ENCODE measurements at places on chromosomes 12 and 14. TPM values are rescaled to one million over a fixed set of nuclear protein-coding genes. Genes with fewer than 3 reads are reported as not detected.

Gene IRF2BPL
- 24.7 TPM for total RNA-seq

DNA sequence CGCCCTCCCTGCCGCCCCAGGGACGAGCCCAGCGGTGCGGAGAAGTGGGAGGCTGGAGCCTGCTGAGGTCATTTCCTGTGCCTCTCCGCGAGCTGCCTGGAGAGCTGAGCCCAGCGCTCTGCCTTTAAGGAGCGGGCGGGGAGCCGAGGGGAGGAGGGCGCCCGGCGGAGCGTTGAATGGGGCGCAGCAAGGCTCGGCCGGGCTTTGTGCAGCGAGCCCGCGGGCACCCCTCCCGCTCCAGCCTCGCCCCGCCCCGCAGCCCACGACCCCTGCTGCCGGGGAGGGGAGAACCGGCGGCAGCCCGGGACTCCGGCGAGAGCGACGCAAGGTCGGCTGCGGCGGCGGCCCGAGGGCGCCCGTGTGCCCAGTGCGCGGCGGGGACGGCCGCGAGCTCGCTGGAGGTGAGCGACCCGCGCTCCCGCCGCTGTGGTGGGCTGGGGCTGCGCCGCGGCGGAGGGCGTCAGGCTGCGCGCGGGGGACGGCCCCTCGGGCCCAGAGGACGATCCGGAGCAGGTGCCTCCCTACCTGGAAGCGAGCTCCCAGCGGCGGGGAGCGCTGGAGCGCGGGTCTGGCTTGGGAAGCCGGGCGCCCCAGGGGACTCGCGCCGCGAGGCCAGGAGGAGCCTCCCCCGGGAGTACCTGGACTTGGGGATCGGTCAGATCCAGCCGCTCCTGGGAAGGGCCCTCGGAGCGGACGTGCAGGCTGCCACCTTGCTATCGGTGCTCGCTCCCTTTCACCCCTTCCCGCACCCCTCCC is at the start of gene PLEKHH1:
Gene PLEKHH1, plus strand, starts transcription at position 293 of the 756 bp plus-strand sequence. CDS start 8,578 bp downstream, outside the sequence.
- peak within 1 kb of the TSS; percentile 87 for H3K4me3 ChIP-seq
- H3K36me3 ChIP-seq = no peaks in the 10 kb centered on the region
- no peaks in the 10 kb centered on the region for H3K27me3 ChIP-seq
- H3K4me1 ChIP-seq = peaks cover 8% of the 10 kb centered on the region
- no peak within 1 kb of the TSS for H3K27ac ChIP-seq

GRCh38 chr12:69331909-69332684 is 16.1 kb upstream of the LYZ start:
- peaks cover 32% of the 10 kb centered on the region for H3K4me1 ChIP-seq
- H3K27ac ChIP-seq = peak overlapping the region; percentile 79
- no peaks in the 10 kb centered on the region for H3K36me3 ChIP-seq
- peak overlapping the region; percentile 60 for H3K4me3 ChIP-seq
- H3K27me3 ChIP-seq = no peaks in the 10 kb centered on the region

DNA sequence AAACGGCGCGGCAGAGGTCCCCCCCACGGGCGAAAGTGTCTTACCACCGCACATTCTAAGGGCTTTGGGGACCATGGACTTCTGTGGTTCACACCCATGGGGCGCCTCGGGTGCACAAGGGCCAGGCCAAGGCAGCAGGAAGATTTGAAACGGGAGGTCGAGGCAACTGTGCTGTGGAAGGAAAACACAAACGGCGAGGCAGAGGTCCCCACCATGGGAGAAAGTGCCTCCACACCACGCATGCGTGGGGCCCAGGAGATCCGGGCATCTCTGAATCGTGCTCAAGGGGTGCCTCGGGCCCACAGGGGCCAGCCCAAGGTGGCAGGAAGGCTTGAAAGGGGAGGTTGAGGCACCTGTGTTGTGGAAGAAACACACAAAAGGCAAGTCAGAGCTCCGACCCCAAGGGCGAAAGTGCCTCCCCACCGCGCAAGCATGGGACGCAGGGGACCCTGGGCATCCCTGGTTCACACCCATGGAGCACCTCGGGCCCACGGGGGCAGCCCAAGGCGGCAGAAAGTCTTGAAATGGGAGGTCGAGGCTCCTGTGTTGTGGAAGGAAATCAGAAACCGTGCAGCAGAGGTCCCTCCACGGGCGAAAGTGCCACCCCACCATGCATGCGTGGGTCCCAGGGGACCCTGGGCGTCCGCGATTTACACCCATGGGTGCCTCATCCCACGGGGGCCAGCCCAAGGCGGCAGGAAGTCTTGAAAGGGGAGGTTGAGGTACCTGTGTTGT is 371.0 kb downstream of the ALG10 start:
- no peak for DNase-seq
- no peaks in the 10 kb centered on the region for H3K4me1 ChIP-seq
- H3K27me3 ChIP-seq = no peaks in the 10 kb centered on the region
- no peak overlapping the region for H3K4me3 ChIP-seq
- no peak overlapping the region for H3K27ac ChIP-seq
- no peaks in the 10 kb centered on the region for H3K36me3 ChIP-seq

DNA sequence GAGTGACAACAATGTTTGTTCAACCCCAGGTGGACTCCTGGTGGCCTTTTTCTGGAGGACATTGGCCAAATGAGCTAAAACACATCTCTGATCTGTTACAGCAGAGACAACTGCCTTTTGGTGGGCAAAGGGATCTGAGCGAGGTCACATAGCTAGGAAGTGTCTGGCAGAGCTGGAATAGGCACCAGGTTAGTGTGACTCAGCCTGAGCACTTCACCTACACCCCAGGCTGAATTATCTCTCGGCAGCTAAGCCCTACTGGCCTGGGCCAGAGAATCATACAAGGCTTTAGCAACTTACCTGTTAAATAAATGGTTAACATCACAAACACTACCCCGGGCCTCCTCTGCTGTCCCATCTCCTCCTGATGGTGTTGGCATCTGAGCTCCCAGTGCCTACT is 50.2 kb upstream of the HSPB8 start:
- no peaks in the 10 kb centered on the region for H3K4me1 ChIP-seq
- no peaks in the 10 kb centered on the region for H3K27me3 ChIP-seq
- no peak overlapping the region for H3K4me3 ChIP-seq
- no peak for DNase-seq
- no peaks in the 10 kb centered on the region for H3K36me3 ChIP-seq
- H3K27ac ChIP-seq = no peak overlapping the region

Gene HOTAIR
- 1.6 TPM for total RNA-seq

DNA sequence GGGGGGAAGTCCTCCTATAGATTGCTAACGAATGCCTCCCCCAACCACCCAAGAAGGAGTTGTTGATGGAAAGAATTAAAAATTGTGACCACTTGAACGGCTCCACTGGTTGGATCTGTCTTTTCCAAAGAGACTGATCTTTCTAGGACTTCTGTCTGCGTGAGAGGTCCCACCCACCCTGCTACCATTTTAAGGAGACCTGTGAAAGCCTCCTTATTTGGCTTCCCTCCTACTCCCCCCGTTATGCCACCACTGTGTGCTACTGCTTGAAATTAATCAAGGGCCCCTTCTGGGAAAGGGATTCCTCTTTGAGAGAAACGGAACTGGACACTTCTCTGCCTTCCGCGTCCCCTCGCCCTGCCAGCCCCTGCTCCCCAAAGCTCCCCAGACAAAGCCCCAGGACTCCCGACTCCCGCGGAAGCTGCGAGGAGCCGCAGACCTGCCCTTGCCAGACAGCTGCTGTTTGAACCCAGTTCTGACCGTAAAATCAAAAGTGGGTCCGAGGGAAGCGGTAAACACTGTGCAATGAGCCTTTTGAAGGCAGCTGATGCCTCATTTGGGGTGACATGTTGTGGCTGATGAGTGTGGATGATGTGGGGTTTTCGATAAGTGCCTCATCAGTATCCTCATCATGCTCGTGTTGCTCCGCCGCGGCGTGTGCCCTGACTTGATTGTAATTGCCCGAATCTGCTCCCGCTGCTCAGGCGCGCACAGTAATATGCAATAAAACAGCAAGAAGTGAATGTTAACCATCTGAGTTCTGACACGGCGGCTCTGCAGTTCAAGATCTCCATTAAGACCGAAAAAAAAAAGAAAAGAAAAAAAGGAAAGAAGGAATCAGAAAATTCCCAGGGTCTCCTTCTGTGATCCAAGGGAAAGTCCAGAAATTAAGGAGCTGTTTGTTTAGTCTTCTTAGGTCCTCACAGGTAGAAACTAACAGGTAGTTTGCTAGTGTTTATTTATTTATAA is 48.2 kb downstream of the MBIP start:
- no peak for DNase-seq
- H3K27ac ChIP-seq = no peak overlapping the region
- no peaks in the 10 kb centered on the region for H3K27me3 ChIP-seq
- no peaks in the 10 kb centered on the region for H3K4me1 ChIP-seq
- no peaks in the 10 kb centered on the region for H3K36me3 ChIP-seq
- H3K4me3 ChIP-seq = no peak overlapping the region

Gene NTF3
- total RNA-seq = 5.3 TPM

- no peak for DNase-seq
- no peaks in the 10 kb centered on the region for H3K27me3 ChIP-seq
- no peaks in the 10 kb centered on the region for H3K4me1 ChIP-seq
- H3K36me3 ChIP-seq = no peaks in the 10 kb centered on the region
Measured at GRCh38 chr12:128920468-128920867, 67.2 kb downstream of the GLT1D1 start.

GRCh38 chr12:10701131-10701681 is 21.9 kb downstream of the YBX3 start:
- H3K36me3 ChIP-seq = peaks cover 1% of the 10 kb centered on the region
- H3K4me1 ChIP-seq = no peaks in the 10 kb centered on the region
- no peaks in the 10 kb centered on the region for H3K27me3 ChIP-seq
- H3K4me3 ChIP-seq = no peak overlapping the region
- no peak for DNase-seq

Gene CCDC196
- not detected for total RNA-seq

GRCh38 chr12:72214163-72214562 is 58.0 kb upstream of the TRHDE start:
- H3K27me3 ChIP-seq = no peaks in the 10 kb centered on the region
- no peak overlapping the region for H3K4me3 ChIP-seq
- no peaks in the 10 kb centered on the region for H3K36me3 ChIP-seq
- no peaks in the 10 kb centered on the region for H3K4me1 ChIP-seq
- no peak for DNase-seq

DNA sequence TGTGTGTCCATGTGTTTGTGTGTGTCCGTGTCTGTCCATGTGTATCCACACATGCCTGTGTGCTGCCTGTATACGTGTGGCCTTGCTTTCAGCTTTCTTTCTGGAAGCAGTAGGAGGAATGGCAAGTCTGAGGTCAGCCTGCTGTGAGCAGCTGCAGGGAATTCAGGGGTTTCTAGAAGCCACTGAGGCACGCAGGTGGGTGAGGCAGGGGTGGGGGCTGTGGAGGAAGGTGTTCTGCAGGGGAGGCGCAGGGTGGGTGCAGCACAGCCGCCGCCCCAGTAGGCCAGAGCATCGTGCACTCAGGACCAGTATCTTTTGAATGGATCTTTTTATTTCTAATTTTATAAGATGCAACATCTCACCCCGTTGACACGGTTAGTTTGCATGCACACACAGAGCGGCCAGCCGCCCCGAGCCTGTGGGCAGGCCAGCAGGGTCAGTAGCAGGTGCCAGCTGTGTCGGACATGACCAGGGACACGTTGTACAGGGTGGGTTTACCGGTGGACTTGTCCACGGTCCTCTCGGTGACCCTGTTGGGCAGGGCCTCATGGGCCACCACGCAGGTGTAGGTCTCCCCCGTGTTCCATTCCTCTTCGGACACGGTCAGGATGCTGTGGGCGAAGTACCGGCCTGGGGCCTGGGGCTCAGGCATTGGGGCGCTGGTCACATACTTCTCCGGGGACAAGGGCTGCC is 327.7 kb downstream of the TMEM121 start:
- H3K4me1 ChIP-seq = no peaks in the 10 kb centered on the region
- H3K27ac ChIP-seq = no peak overlapping the region
- no peaks in the 10 kb centered on the region for H3K36me3 ChIP-seq
- no peaks in the 10 kb centered on the region for H3K27me3 ChIP-seq
- no peak overlapping the region for H3K4me3 ChIP-seq

DNA sequence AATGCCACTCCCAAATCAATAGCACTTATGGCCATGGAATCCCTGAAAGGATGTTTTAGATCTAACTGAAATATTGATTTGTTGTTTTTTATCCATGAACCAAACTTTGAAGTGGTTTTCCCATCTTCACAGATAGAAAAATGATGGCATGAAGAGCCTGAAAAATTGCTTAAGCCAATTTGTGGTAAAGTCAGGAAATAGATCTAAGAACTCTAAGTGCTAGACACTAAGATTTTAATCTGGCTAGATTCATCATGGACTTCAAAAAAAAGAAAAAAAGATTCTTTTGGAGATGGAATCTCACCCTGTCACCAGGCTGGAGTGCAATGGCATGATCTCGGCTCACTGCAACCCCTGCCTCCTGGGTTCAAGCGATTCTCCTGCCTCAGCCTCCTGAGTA is 45.0 kb upstream of the STRN3 start:
- no peaks in the 10 kb centered on the region for H3K27me3 ChIP-seq
- H3K27ac ChIP-seq = no peak overlapping the region
- H3K4me1 ChIP-seq = no peaks in the 10 kb centered on the region
- H3K36me3 ChIP-seq = no peaks in the 10 kb centered on the region
- DNase-seq = no peak

Gene RNF212B
- total RNA-seq = not detected

DNA sequence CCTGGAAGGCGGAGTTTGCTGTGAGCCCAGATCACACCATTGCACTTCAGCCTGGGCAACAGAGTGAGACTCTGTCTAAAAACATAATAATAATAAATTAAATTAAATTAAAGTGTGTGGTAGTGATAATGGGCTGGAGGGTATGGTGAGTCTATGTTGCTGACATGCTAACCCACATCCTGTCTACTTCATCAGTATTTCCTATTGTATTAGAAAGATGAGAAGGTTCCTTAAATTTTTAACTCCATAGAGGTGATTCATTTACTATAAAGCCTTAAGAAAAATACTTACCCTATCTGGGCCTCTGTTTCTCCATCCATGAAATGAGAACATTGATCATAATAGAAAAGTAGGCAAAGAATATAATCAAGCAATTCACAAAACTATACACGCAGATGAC is 280.5 kb downstream of the FBXL14 start:
- no peak overlapping the region for H3K4me3 ChIP-seq
- no peaks in the 10 kb centered on the region for H3K27me3 ChIP-seq
- H3K4me1 ChIP-seq = peaks cover 9% of the 10 kb centered on the region

DNA sequence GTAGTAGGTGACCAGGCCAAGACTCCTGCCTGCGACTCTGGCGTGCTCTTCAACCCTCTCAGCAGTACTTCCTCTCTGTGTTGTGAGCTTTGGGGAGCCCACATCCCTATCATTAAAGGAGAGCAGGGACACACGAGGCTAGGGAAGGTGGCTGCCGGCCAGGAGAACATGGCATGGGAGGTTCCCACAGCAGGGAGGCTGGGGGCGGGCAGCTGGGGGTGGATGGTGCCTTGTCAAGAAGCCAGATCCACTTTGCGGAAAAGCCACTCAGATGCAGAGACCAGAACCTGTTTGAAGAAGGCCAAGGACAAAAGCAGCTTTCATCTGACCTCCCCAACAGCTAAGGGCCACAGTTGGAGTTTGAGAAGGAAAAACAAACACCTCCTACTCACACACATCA is 198.6 kb downstream of the BCL11B start:
- no peak for DNase-seq
- H3K27me3 ChIP-seq = no peaks in the 10 kb centered on the region
- H3K36me3 ChIP-seq = no peaks in the 10 kb centered on the region
- no peak overlapping the region for H3K27ac ChIP-seq
- H3K4me3 ChIP-seq = no peak overlapping the region

GRCh38 chr12:27682534-27682933 is 13.7 kb upstream of the REP15 start:
- H3K27ac ChIP-seq = no peak overlapping the region
- H3K27me3 ChIP-seq = no peaks in the 10 kb centered on the region
- H3K4me3 ChIP-seq = no peak overlapping the region
- no peak for DNase-seq

Gene TAS2R9
- not detected for total RNA-seq
